ENCODE measurements at places on chromosomes 1 and 21.

DNA sequence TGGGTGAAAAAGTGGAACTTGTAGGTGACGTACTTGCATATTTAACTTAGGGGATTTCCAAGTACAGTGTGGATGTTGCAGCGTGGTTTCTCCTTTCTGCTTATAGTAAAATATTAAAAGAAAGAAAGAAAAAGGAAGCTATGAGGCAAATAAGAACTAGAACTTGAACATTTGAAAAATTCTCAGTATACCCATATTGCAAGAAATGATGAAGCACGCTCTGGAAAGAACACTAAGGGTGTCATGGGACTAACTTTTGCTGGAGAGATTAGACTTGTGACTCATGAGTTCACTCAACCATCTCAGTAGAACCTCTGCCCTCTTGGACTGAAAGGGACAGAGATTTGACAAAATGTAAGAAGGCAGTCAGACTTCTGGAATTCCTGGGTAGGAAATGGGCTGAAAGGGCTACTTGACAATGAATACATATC is 704.5 kb upstream of the ADGRL4 start:
- DNase-seq: no peak

GRCh38 chr1:1374589-1374928 is 448 bp downstream of the AURKAIP1 start:
- no peak for DNase-seq

GRCh38 chr1:187763465-187763864 is 934.7 kb downstream of the PLA2G4A start:
- DNase-seq: no peak

DNA sequence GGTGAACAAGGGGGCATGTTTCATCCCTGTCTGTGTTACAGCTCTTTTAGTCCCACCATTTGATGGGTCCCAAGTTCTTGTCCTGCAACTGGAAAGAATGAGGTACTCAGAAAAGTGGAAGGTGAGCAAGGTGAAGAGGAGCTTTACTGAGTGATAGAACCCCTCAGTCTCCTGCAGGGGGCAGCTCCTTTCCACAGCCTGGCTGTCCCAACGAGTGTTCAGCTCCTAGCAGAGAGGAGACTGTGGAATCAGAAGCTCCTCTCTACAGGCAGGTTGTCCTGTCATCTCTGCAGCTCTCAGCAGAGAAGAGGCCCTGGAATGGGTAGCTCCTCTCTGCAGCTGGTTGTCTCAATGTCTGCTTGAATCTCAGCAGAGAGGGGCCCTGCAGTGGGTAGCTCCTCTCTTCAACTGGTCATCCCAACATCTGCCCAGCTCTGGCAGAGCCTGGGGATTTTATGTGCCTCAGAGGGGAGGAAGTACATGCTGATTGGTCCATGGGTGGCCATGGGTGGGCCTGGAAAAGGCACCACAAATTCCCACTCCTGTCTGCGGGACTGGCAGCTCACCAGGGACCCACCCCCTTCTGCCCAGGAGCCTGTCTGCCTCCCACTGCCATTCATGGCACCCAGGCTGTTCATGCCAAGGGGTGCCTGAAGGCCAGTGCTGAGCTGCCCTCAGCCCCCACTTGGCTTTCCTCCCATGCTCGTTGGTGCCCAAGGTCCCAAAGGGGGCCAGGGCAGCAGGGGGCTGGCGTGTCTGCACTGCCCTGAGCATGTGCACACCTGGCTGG is 25.7 kb downstream of the LDLRAD1 start:
- DNase-seq: no peak

DNA sequence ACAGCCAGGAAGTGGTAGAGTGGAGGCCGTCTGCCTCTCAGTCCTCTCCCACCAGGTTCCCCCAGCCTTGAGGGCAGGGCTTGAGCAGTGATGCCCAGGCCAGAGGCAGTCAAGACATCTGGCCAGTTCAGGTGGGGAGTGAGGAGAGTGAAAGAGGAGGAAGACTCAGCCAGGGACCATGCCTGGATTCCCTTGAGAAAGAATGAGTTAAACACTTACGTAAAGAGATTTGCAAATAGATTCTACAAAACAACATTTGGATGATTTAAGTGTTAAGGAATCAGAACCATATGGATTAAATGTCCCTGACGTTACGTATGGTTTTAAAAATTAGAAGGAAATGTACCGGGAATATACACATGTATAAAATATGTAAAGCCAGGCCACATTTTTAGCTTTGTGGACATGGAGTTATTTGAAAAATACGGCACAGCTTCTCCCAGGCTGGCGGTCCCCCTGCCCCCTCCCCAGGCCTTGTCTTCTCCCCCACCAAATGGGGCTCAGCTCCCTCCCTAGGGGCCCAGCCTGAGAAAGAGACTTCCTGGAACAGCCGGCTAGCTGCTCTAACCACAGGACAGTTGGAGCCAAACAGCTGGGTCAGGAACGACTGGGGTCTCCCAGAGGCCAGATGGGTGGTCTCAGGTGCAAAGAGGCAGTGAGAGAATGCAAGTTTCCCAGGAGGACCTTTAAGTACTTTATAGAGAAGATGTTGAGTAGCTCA is 188.3 kb upstream of the EDN2 start:
- no peak for DNase-seq

DNA sequence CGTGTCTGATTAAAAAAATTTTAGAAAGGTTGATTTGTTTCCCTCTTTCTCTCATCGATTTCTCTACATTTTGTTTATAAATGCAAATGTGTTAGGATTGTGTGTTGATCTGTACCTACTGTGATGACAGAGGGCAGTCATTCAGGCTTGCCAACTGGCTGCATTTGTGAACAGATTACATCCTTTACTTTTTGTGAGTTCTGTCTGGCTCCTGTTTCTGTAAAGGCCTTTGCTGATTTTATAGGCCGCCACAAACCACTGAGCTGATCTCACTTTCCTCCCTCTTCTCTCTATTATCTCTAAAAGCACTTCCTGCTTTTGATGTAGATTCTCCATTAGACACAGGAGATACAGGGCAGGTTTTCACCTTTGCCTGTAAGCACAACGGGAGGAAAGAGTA is 106.8 kb downstream of the ESRRG start:
- no peak for DNase-seq

- DNase-seq: no peak
These were observed 69.0 kb downstream of the SAMSN1 start for GRCh38 chr21:14477133-14477532.

DNA sequence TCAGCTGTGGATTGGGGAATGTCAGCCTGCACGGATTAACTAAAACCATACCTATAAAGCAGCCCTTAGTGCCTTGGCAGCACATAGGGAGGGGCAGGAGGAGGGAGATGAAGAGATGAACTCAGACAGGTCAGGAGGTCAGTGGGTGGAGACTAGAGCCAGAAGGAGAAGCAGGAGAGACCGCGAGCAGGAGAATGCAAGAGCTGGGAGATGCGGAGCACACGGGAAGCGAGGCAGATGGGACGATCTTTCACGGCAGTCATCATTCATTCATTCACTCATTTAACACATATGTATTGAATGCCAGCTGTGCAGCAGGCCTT is 41.9 kb downstream of the NEK2 start:
- DNase-seq: no peak

DNA sequence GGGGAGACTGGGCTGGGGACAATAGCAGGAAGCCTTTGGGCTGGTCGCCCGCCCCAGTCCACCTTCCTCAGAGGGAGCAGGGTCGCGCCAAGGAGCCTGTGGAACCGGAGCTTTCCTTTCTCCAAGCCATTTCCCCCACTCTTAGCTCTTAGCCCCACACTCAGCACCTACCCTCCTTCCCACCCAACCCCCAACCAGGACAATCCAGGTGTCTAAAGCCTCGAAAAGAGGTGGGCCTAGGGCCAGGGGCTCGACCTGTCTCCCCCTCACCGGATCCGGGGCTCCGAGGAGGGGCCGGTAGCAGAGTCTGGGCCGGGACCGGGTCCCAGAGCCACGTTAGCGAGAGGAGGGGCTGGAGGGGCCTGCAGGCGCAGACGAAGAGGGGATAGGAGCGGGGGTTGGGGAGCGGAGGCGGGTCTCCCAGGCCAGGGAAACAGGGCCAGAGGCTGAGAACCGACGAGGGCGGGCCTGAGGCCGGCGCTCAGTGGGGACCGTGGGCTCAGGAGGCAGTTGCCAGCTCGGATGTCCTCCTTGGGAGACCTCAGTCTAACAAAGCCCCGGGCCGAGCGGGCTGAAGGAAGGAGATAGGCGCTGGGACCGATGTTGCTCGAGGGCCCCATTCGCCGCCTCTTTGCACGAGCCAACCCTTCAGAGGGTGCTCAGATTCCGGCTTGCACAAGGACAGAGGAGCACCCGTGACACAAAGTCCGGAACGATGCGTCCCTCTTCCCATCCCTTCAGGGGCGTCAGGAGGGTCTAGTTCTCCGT is 943 bp downstream of the SEMA6C start:
- no peak for DNase-seq

DNA sequence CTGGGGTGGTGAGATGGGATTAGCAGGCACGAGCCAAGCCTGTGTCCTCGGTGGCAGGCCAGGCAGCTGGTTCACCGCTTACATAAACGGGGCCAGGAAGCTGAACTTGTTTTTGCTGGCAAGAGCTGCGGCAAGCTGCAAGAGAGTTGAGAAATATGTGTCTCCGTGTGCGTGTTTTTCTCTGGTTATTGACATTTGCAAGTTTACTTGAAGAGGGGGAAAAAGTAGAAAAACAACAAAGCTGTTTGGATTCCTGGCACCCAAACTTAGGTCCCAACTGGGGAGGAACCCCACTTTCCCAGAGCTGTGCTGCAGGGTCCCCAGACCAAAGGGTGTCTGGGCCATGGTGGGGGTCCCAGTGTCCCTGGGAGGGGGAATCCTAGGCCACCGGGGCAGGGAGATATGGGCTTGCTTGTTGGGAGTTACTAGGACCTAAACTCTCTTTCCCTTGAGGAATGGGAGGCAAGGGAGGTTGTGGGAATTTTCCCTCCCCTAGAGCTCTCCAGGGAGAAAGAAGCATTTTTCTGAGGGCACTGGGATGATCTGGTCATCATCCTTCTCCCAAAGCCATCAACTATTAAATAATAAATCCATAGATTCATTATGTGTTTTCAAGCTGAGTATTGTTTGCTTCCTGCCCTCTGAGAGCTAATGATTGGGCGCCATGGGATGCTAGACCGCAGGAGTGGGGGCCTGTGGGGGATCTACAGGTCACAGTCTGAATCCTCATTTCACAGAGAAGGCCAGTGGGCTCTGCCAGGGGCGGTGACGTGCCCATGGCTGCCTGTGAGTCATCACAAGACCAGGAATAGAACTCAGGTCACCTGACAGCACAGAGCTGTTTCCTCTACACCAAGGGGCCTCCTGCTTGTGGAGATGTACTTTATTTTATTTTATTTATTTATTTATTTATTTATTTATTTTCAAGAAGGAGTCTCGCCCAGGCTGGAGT is 14.8 kb downstream of the IL6R start:
- no peak for DNase-seq

GRCh38 chr1:174689524-174689923 is 241.8 kb downstream of the GPR52 start:
- no peak for DNase-seq

DNA sequence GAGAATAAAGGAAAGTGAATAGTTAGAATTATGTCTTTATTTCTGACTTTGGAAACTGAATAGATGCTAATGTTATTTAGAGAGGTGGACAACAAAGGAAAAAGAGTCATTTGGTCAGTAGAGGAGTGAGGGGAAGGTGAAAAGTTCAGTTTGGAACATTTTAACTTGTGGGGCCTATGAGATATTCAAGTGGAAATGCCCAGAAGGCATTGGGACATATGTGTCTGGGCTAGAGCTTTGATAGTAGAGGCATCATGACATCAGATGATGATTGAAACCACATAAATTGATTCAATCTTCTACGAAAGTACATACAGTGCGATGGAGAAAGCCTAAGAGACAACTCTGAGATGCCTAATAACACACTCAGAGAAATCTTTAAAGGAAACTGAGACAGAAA is 151.7 kb upstream of the COL11A1 start:
- DNase-seq: no peak

DNA sequence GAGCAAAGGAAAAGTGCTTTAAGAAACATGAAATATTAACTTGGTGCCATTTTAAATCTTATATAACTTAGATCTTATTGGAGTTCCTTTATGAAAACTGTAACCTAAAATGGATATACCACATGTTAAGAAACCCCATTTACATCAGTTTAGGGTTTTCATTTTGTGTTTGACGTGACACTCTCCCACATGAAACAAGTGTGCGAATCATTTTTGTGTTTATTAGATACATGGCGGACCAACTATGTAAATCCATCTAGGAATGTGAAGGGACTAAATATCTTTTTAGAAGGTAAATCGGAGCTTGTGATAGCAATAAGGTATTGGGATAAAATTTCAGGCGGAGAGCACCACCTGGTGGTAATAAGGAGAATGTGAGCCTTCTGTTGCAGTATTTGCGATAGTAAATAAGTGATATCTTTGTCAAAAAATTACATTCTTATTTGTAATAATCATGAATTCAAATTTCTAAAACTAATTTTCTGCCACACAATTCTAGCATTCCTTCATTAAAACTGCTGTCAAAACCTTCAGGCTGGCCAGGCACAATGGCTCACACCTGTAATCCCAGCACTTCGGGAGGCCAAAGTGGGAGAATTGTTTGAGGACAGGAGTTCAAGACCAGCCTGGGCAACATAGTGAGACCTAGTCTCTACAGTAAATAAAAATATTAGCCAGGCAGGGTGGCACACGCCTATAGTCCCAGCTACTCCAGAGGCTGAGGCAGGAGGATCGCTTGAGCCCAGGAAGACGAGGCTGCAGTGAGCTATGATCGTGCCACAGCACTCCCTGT is 31.3 kb downstream of the SMAP2 start:
- no peak for DNase-seq

DNA sequence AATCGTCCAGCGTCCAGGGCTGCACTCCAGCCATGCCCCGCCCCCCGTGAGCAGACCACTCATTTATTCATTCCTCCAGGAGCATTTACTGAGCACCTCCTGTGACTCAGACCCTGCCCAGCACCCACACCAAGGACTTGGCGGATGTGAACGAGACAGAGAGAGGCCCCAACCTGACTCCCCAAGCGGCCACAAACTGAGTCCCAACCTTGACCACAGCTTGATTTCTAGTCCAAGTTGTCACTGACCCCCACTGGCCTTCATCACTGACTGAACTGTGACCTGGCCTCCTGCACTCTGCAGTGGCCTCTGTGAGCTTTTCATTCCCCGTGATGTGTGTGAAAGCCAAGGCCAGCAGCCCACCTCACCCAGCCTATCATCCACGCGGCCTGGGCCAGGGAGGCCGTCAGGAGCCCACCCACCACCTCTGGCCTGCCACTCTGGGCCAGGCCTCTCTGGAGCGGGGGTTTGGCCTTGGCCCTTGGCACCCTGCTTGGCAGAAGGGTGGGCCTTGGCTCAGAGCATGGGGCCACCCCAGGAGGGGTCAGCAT is 19.3 kb upstream of the RUNX3 start:
- DNase-seq: no peak

DNA sequence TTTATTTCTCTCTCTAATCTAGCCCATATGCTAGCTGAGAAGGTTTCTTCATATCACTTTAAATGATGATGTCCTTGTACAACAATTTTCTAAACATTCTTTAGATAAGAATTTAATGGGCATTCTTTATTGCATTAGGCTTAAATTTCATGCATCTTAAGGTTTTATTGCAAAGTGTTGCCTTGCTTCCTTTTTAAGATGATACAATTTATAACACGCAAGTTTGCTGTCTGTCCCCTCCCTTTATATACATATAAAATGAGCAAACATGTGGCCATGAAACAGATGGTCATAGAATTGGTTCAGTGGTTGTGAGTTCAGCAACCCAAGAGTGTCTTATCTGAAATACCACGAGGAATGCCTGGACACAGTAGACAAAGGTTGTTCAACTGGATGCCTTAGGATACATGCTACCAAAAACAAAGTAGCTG is 12.1 kb downstream of the NBPF3 start:
- DNase-seq: no peak

All from stimulated activated CD4-positive, alpha-beta T cell treated with anti-CD3 and anti-CD28 coated beads, TNF-alpha, amount 100 ng/mL, for 48 hours (primary cell).